ENCODE measurements at places on chromosomes 5 and 9.

- DNase-seq: no peak
Measured at GRCh38 chr5:31487506-31487905, 44.4 kb downstream of the DROSHA start.

DNA sequence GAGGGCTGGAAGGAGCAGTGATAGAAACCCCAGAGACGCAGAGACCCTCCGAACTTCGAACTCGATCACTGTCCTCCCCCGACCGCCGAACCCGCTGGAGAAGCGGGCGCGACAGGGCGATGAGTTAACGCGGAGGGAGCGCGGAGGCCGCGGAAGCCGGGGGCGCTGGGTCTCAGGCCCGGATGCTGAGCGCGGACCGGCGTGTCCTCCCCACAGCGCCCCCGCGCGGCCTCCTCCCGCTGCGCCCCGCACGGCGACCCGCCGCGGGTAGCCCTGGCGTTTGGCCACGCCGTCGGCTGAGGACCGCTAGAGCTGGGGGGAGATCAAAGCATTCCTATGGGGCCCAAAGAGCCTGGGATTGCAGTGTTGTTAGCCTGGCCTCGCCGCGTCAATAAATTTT lies 7.7 kb upstream of the DMRT2 start:
- no peak for DNase-seq

GRCh38 chr9:16689351-16689938 lies 181.0 kb downstream of the BNC2 start:
- no peak for DNase-seq

GRCh38 chr9:92616655-92617111 lies 53.2 kb downstream of the IPPK start:
- peak; percentile 39 for DNase-seq

- no peak for DNase-seq
Measured at GRCh38 chr9:114488398-114489129, 16.7 kb downstream of the WHRN start.

GRCh38 chr5:91382530-91383026 lies 539 bp downstream of the ARRDC3 start:
- DNase-seq: no peak

GRCh38 chr9:84293001-84293798 lies 47.4 kb downstream of the SLC28A3 start:
- DNase-seq: no peak

DNA sequence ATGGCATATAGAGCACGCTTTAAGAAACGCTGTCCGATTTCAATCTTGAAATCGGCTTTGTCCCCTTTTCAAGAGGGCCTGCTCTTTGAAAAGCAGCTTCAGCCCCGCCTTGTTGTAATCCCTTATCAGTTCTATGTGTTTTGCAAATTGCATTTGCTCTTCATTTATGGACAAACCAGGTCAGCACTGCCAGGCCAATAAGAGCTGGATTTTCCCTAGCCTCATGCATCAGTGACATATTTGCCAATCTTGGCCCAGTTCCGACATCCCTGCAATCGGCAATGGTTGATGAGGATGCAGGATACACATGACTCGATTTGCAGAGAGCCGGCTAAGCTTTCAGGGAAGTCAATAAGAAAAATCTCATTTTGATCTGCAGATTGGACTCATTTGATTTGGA lies 529.1 kb upstream of the CLINT1 start:
- no peak for DNase-seq

- DNase-seq: no peak
Measured at GRCh38 chr9:21696411-21696871, 106.0 kb upstream of the MTAP start.

- no peak for DNase-seq
Measured at GRCh38 chr5:60792438-60792837, 51.6 kb downstream of the ELOVL7 start.

GRCh38 chr5:176888016-176888864 lies 10.9 kb downstream of the HK3 start:
- no peak for DNase-seq
